ENCODE measurements at places on chromosomes 4 and X.
A peak's percentile ranks its signal among the peaks of the same experiment; 100 is the strongest.

DNA sequence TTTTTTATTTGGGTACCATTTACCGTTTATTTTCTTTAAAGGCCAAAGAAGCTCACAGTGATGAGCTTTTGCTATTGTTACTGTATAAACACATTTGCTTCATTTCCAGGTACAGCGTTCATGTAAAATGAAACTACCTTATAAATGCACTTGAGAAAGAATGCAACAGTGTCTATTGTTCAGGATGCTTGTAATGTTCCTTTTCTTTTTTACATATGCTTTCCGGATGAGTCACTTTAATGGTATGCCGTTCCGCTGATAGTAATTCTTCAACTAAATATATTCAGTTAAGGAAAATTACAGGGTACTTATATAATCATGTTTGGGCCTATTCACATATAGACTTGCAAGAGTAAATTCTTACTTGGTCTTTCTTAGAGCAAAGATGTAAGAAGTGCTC is 354.9 kb downstream of the RPA4 start:
- no peak for DNase-seq

GRCh38 chrX:71923516-71923915 is 12.9 kb downstream of the NHSL2 start:
- DNase-seq: no peak

GRCh38 chr4:80263541-80264351 is 2.7 kb upstream of the FGF5 start:
- DNase-seq: no peak

DNA sequence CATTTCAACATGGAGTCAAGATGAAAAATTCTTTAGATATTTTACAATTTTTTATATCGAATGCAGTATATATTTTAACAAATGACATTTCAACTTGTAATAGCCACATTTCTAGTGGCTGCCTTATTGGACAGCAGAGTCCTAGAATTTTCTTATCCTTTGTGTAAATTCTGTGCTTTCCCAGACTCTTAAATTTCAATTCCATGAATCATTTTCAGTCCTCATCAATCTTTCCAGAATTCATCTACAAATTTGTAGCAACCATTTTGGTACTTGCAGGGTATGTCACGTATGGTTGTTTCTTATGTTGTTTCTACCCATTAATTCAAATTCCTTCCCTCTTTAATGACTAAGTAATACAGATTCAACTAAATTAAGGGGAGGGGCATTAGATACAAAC is 2.7 kb downstream of the PAICS start:
- no peak for DNase-seq

- DNase-seq: no peak
Observed at GRCh38 chrX:31333165-31333831, 261.5 kb upstream of the FTHL17 start.

DNA sequence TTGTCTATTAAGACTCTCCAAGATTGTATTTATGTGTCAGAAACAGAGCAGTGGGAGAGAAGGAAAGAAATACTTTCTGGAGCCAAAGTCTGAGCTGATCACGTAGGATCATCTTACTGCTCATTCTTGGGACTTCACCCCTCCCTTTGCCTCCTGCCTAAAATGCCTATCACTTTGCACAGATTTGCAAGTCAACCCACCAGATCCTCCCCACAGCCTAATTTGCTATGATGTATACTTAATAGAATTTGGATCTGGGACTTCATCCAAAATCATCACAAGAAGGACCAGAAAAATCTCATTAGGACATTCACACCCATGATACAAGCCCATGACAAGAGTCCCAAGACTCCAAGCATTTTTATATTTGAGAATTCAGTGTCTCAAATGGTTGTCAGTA is 290.2 kb downstream of the FBXW7 start:
- DNase-seq: no peak

- no peak for DNase-seq
Observed at GRCh38 chrX:69228732-69229131, 63.5 kb upstream of the PJA1 start.

GRCh38 chr4:82754513-82755165 is 44.0 kb downstream of the SCD5 start:
- DNase-seq: no peak

DNA sequence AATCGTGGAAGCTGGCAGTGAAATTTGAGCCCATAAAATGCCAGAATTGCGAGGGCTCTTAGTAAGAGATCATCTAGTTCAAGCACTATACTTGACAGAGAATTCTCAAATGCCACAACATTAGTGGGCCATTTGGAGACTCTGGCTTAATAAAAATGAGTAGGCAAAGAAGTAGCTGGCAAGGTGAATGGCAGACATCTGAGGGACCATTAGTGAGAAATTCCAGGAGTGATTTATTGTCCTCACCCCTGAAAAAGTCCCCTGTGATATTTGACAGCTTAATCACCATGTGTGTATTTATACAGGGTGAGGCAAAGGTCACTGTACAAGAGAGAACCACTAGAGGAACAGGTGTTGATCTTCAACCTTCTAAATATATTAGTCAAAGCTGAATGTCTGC is 207.5 kb downstream of the CHRDL1 start:
- no peak for DNase-seq

- no peak for DNase-seq
Observed at GRCh38 chr4:136920092-136920881, 612.0 kb downstream of the PCDH18 start.

GRCh38 chrX:12011075-12011474 is 127.2 kb upstream of the FRMPD4 start:
- DNase-seq: no peak

DNA sequence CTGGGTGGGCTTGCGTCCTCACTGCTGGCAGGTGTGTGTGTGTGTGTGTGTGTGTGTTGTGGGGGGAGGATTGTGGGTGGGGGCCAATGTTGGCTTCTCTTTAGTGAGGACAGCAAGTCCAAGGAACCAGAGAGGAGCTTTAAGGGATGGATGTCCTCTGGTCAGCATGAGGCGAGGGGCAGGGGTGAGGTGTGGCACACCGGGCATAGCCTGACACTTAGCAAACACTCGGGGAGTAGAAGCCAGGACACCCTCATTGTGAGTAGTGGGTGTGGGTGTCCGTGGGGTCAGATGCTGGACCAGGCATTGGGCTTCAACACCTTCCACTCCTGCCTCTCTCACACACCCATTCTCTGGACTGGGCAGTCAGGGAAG is 2.8 kb downstream of the SORCS2 start:
- peak; percentile 10 for DNase-seq

- DNase-seq: no peak
Observed at GRCh38 chr4:174717828-174718227, 111.2 kb downstream of the GLRA3 start.

- no peak for DNase-seq
Observed at GRCh38 chrX:106144755-106145639, 23.1 kb upstream of the PWWP3B start.

DNA sequence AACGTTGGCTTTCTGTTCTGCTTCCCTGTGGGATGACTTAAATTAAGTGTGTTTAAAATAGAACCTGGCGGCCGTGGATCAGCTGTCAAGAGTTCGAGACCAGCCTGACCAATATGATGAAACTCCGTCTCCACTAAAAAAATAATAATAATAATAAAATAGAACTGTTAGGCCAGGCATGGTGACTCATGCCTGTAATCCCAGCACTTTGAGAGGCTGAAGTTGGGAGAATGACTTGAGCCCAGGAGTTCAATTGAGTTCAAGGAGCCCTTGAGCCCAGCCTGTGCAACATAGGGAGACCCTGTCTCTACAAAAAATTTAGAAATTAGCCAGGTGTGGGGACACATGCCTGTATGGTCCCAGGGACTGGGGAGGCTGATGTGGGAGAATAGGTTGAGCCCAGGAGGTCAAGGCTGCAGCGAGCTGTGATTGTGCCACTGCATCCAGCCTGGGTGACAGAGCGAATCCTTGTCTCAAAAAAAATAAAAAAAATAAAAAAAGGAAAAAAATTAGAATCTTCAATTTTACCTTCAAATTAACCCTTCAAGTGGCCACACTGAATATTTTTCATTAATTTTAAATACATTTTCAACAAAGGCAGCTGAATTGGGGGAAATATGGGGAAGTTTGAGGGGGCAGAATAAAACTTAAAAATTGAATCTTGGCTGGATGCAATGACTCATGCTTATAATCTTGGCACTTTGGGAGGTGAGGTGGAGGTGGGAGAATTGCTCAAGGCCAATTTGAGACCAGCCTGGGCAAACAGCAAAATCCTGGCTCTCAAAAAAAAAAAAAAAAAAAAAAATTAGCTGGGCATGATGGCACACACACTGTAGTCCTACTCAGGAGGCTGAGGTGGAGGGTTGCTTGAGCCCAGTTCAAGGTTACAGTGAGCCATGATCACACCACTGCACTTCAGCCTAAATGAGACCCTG is 31.8 kb upstream of the HSD17B13 start:
- no peak for DNase-seq

DNA sequence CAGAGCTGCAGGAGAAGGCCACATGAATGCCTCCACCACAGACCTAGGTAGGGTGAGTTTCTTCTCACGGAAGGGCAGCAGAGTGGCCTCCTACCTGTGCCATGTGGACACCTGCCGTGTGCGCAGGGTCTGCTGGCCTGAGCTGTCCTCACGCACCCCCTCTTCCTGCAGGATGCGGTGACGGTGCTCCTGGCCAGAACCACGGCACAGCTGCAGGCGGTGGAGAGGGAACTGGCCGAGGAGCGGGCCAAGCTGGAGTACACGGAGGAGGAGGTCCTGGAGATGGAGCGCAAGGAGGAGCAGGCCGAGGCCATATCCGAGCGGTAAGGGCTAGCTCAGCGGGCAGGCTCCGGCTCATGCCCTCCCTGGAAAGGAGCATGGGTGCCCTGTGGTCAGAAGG is 28.4 kb upstream of the CLCN4 start:
- no peak for DNase-seq

GRCh38 chr4:52904421-52904820 is 42.3 kb downstream of the RASL11B start:
- DNase-seq: no peak

GRCh38 chr4:124104101-124104500 is 608.4 kb downstream of the ANKRD50 start:
- DNase-seq: no peak

DNA sequence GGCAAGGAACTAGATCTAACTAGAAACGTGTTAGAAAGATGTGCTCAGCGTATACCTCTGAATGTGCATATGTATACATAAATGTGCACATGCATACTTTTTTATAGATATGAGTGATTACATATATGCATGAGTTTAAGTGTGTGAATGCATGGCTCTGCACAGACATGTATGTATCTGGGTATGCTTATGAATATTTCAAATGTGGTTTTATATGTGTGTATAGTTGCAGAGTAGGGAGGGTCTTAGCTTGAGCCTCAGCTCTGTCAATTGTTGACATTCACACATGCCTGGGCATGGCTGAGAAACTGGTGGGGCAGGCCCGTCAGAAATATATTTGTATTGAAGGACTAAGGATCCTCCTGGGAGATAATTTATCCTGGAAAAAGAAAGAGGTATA is 31.1 kb downstream of the RAP2C start:
- no peak for DNase-seq

DNA sequence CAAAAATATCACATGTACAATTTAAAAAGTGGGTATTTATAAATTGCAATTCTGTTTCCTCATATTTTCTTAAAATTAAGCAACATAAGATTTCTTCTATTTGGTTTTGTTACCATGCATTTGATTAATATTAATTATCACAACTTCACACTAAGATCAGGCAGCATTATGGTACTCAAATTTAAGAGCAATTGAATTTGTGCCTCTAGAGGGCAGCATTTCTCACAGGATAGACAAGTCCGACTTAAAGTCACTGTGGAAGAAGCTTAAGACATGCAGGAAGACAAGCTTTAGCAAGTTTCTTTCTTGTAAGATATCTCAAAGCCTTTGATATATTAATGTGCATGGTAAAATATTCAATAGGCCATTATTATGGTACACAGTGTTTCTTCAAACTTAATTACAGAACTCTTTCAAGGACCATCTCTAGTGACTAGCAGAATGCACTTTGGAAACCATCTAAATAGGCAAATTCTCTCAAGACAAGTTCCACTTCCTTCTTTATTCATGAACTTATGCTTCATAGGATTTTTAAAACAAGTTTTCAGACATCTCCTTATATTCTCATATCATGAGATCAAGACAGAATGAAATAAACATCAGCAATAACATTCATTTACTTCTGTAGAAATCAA is 35.0 kb downstream of the FBXW7 start:
- DNase-seq: peak; percentile 30

DNA sequence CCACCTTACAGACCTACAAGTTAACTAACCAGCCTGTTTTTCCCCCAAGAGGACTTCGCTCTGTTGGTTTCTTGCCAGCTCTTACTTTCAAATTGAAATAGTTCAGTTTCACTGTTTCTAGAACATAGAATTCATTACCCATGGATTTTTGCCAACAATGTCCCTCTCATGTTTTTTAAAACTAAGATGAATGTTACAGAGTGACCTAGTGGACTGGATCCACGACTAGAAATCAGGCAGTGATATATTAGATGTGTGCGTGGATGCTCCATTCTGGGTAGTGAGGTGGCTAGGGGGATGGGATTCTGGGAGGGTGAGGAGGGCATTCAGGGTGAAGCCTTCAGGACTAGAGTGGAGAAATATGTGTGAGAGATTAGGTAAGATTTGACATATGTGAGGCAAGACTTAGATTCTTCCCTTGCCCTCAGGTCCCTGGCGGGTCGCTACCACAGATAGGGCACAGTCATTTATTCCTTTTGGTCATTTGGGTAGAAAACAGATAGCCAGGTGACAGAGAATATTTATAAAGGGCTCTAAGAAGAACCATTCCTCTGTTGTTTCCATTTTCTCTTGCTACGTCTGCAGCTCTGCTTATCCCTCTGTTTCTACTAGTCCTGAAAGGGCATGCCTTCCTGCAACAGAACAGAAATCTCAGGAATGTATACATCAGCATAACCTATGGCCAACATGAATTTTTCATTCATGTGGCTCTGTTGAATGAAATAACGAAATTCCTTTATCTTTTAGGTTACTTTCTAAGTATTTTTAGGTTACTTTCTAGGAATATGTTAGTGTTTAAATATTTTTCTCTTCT is 15.4 kb upstream of the JADE1 start:
- no peak for DNase-seq

DNA sequence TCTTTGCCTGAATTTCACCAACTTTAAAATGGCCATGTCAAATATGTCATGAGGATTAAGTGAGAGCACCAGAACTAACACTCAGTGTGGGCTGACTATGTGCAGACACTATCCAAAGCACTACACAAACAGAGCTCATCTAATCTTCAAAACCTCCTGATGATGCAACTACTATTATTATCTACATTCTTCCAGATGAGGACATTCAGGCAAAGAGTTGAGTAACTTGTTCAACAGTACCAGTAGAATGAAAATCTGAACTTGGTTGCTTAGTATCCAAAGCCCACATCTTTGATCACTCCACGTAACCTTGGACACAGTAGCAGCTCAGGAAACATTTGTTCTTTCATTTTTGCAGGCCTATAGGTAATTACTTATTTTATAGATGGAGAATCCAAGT is 90.1 kb downstream of the ATP8A1 start:
- DNase-seq: no peak
